ENCODE measurements at places on chromosomes 6 and 20.

DNA sequence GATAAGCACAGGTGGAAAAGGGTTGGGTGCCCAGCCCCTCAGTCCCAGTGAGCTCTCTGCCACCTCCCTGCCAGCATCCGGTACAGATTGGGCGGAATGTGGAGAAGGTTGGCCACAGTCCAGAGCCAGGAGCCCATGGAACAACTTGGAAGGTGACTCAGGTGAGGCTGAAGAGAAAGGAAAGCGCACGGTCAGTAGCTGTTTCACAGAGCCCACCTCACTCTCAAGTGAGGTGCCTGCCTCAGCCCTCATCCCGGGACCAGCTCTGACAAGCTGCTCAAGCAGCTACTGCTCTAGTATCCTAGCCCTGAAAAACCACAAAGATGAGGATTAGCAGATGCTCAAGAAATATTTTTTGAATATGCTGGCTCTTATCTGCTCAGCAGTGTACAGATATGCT, 1.1 kb upstream of the MMP24OS start:
- DNase-seq: no peak

DNA sequence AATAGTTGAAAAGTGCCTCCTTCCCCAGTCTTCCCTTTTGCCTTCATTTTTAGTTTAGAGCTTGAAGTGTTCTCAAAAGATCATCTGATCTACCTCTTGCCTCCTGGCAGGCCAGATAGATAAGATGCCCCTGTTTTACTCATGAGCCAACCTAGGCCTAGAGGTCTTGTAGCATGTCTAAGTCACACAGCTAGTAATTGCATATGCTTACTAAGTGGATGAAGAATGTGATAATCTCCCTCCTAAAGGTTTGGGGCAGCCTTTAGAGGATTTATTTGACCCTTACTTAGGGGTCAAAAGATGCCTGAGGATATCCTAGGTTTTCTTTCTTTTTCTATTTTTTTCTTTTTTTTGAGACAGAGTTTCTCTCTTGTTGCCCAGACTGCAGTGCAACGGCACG, 2.1 kb downstream of the C6orf141 start:
- DNase-seq: no peak

DNA sequence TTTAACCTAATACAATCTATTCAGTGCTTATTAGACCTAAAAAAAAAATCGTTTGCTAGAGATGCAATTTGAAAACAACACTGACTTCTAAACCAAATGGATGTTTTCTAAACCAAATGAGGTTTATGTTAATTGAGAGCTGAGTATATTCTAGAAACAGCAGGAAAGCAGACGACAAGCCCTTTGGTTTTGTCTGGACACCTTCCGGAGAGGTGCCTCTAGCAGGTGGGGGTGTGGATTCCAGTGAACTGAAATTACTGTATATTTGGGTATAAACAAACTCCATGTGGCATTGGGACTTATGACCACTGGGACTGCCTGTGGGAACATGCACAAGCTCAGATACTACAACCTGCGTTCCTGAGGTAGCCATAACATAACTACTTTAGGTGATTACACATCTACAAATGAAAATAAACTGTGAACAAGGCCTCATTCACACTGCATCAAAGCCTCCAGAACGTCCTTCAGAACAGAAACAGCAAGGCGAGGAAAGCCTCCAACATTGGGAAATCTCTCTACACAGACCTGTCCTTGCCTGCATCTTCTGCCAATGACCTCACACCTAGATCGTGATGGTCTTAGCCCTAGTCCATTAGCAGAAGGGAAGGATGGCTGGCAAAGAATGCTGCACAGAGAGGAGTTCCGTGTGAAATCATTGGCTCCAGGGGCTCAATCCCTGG, 206.8 kb upstream of the FOXQ1 start:
- DNase-seq: no peak

DNA sequence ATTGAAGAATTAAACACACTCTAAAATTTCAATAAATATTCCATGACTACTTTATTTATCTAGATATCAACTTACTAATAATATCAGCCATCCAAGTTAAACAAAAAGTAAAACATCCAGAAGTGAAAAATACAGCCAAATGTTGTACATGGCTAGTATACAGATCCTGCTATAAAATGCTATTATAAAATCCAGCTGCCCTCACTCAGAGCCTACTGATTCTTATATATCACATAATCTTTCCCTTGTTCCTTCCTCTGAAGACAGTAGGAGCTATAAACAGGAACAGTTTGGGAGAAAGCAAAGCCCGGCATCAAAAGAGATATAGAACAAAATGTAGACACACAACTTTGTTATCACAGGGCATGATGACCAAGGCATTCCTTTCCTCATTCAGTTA, 212.9 kb downstream of the PLCB4 start:
- no peak for DNase-seq

DNA sequence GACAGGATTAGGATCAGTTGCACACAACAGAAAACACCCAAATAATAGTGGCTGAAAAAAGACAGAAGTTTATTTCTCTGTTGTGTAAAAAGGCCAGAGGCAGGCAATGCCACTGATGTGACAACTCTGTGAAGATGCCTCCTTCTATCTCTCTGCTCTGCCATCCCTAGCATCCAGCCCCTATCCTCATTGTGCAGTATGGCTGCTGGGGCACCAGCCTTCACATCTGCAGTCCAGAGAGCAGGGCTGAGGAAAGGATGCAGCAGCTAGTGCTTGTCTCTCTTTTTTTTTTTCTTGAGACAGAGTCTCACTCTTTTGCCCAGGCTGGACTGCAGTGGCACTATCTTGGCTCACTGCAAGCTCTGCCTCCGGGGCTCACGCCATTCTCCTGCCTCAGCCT, 6.4 kb upstream of the ADA start:
- no peak for DNase-seq

All from activated effector memory CD4-positive, alpha-beta T cell treated with anti-CD3 and anti-CD28 coated beads, Interleukin-2, amount 50 U/mL, for 16 hours (primary cell).